EH (cell line): ENCODE measurements at places on chromosomes 6 and 20.

DNA sequence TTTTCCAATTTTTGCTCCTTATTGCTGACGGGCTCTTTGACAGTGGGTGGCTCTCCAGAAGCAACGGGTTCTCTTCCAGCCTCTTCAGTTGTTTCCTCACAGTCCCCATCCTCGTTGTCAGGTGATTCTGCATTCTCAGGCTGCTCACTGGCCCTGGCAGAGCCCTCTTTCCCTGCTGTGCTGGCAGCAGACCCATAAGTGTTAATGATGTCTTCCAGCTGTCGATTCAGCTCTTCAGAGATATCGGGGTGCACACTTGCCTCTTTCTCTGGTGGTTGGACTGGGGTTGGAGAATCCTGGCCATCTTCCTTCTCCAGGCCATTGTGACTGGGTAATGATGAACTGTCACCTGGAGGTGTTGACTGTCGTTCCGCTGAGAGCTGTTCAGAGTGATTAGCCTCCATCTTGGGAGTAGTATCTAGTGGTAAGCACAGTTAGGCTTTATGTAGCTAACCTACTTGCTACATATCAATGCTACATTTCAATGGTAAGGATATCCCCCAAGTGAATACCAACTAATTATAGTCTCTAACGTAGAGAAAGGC lies 3.2 kb downstream of the TXLNB start:
- no peak for DNase-seq

DNA sequence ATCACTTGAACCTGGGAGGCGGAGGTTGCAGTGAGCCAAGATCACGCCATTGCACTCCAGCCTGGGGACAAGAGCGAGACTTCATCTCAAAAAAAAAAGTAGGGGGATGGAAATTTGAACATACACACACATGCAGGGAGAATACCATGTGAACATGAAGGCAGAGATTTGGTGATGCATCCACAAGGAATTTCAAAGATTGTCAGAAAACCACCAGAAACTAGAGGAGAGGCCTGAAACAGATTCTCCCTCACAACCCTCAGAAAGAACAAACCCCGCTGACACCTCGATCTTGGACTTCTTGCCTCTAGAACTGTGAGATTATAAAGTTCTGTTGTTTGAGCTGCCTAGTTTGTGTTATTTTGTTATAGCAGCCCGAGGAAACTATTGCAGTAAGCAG lies 125.5 kb downstream of the GPX5 start:
- DNase-seq: peak; percentile 20

- peak; percentile 12 for DNase-seq
Observed at GRCh38 chr6:105263685-105264610, 84.1 kb upstream of the POPDC3 start.

DNA sequence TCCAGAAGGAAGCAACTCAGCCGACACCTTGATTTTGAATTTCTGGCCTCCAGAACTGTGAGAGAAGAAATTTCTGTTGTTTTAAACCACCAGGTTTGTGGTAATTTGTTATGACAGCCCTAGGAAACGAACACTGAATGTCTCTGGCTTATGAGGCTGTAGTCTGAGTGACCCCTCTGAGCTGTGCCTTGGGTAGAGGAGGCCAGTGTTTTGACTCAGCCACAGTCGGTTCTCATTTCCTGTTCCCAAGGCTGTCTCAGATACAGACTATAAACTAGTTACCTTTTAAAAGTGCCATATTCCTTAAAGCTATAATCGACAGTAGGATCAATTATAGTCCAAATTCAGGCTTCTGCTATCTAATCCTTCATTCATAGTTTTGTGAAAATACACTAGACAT lies 391.2 kb upstream of the MAP3K7 start:
- no peak for DNase-seq

DNA sequence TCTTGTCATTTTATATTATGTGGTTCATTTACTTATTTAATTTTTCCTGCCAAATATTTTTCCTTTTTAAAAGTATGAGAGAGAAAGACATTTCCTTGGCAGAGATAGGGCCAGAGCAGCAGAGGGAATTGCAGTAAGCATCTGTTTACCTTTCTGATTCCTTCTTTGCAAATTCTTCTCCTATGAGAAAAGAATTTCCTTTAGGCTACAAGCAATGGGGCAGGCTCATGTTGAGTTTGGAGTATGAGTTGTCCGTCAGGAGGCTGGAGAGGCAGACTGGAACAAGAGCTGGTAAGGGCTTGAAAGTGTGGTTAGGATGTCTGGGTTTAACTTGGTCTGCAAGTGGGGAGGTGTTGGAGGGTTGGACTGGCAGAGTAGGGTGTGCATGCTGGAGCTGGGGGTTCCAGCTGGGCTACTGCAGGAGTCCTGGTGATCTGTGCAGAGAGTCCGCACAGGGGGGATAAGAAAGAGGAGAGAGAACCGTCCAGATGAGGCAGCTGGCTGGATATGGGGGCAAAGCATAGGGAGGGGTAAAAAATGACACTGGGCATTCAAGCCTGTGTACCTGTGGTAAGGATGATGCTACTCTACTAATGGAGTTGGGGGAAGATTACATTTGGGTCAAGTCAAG lies 19.7 kb downstream of the TIAM2 start:
- DNase-seq: peak; percentile 85

DNA sequence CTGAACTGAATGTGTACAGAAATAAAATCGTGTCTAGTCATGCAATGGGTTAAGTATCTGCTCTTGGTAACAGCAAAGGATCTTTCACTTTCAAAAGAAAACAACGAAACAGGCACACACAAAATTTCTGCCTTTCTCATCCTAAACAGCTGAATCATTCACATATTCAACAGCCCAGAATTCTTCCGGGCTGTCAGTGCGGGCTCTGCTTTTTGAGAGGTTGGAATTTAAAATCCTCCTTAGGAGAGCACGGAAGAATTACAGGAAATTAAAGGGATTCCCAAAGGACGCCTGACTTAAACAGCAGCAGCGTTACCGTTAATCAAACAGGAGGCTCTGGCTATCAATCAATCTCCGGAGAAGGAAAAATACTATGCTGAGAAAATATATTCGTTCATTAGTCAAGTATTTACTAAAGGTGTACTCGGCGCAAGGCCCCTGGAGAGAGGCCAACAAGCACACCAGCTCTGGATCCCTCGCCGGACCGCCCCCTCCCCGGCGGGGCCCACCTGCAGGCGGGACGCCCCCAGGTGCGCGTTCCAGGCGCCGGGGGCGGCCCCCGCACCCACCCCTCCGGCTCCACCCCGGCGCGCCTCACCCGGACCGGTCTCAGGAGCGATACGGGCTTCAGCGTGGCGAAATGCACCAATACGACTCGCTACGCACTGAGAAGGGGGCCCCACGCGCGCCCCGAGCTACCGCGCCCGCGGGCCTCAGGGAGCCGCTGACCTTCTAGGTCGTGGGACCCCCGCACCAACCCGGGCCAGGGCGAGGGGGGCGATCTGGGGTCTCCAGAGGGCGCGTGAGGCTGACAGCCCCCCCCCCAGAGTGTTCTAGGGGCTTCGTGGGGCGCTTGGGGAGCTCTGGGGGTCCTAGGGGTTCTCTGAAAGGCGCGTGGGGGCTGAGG lies 1.0 kb downstream of the NAPB start:
- peak; percentile 84 for DNase-seq

DNA sequence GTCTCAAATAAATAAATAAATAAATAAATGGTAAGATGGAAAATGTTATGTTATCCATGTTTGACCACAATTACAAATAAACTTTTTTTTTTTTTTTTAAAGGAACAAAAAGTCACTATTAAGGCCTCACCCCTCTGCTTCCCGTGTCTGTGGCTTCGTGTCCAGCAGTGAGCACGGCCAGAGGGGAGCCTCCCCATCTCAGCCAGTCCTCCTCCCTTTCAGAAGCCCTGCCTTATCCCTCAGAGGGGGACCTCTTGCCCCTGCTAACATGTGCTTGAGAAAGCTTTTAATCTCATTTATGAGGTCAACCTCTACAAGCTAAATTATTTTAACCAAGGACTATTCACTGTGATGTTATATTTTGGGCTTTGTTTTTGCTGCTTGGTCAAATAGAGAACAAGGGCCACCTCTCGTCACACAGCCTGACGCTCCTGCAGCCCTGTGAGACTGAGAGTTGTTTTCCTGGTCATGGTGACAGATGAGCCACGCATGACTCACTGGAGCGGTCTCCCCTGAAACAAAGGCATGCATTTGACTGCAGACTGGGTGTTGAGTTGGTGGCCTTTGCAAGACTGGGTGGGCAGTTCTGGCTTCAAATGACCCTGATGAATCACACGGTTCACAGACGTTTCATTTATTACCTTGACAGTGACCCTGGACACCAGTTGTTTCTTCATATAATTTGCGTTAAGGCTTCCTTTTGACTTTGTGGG lies 131.8 kb downstream of the TIAM2 start:
- peak; percentile 87 for DNase-seq

- no peak for DNase-seq
Observed at GRCh38 chr20:8912096-8912495, 156.8 kb upstream of the PLCB4 start.

DNA sequence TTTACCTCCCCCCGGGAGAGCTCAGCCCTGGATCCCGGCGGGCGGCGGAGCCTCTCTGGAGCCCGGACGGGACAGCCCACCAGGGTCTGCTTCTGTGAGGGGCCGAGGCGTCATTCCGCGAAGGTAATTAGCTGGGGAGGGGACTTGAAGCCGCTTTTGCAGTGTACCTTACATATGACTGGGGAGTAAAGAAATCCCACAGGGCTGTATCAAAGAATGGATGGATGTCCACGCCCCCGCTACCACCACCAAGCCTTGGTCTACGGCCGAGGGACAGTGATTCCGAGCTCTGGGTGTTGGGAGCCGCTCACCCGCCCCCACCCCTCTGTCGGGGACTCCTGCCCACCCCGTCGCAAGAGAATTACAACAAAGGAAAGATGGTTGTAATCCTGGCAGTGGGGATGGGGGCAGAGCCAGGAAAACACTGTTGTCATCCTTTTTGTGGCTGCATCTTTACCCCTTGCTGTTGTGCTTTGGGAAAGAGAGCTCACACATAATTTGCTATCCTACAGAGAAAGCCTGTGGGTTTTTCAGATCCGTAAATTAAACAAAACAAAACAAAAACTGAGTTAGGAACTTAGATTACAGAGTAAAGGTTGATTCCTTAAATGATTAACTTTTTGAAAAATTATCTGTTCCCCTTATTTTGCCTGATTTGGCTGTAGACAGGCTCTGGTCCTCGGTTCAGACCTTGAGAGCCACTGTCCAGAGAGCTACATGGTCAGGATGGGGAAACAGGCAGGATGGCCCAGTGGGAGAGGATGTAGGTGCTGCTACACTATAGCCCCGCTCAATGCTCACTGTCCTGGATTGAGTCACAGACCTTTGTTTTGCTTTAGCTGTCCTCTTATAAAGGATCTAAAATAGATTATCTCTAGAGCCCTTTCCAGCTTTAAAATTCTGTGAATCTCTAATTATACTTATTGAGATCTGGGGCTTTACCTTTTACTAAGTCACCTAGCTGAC lies 997 bp upstream of the FBXO30 start:
- DNase-seq: peak; percentile 36

DNA sequence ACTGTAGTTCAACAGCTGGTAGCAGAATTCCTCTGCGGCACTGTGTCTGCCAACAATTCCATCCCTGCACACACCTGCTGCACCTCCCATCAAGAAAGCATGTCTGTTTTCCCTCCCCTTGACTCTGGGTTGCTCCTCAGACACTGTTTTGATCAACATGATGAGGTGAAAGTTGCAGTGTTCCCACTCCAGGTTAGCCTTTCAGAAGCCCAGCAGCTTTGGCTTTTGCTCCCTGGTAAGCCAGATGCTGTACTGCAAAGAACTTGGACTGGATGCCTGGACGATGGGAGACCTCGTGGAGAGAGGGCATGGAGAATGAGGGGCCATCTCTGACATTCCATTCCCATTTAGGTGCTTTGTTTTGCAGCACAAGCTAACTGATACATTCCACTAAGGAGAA lies 79.1 kb upstream of the MAFB start:
- no peak for DNase-seq

- DNase-seq: peak; percentile 67
Observed at GRCh38 chr6:137787016-137787415, 80.0 kb upstream of the TNFAIP3 start.

GRCh38 chr6:111486921-111487320 lies 3.9 kb upstream of the REV3L start:
- no peak for DNase-seq

GRCh38 chr20:57190536-57191264 lies 75.7 kb downstream of the BMP7 start:
- DNase-seq: peak; percentile 24

DNA sequence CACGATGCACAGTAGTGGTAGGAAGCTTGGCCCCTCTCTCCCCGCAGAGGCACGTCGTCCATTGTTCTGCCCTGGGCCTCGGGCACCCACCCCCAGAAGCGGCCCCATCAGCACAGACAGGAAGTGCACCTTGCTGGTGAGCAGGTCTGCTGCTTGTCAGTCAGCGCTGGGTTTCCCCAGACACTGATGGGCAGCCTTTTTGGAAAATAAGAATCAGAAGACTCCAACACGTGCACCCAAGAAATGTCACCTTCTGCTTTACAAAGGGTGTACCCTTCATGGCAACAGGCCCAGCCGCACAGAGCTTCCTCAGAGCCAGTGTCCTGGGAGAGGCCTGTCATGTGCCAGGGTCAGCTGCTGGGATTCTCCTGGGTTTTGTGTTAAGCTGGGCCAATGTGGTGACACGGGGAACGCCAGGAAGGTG lies 34.7 kb upstream of the IRF4 start:
- DNase-seq: no peak
